ENCODE measurements at places on chromosomes 7 and 10.

- no peak for DNase-seq
Observed at GRCh38 chr7:1060315-1061072, 16.1 kb downstream of the GPR146 start.

DNA sequence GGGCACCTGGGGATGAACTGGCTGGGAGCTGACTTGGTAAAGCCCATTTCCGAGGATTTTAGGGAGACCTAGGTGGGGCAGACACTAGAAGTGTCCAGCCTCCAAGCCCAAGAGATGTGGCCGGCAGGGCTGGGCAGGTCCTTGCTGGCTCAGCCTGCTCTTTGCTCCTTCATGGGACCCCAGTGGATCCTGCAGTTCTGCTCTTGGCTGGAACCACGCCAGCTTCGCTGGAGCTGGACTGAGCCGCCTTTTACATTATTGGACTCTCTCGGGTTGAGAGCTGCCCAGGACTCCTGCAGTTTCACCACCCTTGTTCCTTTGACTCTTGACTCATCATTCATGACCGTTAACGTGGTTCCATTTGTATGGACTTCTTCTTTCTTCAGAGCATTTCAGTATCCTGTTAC lies 5.7 kb downstream of the PPIF start:
- no peak for DNase-seq

GRCh38 chr10:98472196-98472595 lies 25.5 kb upstream of the HPS1 start:
- DNase-seq: no peak

- no peak for DNase-seq
Observed at GRCh38 chr7:47813620-47814260, 134.5 kb downstream of the PKD1L1 start.

GRCh38 chr10:78218798-78219490 lies 185.3 kb downstream of the RPS24 start:
- DNase-seq: no peak

DNA sequence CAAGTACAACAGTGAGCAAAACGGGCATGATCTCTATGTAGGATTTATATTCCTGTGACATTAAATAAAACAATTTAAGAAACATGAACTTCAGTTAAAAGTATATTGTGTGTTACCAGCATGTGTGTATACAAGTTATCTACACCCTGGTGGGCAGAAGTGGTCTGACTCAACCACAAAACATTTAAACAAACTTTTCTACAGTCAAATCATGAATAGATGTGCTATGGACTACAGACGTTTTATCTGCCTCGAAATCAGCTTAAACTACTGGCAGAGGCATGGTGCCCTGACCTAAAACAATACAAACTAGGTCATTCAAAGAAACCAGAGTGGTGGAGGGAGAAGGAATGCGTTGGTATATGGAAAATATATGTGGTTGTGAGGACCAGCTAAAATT lies 3.6 kb downstream of the ARL3 start:
- peak; percentile 82 for DNase-seq
